Stimulated activated CD4-positive, alpha-beta T cell treated with anti-CD3 and anti-CD28 coated beads, Interleukin-2, amount 100 ng/mL, for 48 hours (primary cell): ENCODE measurements at places on chromosomes 7 and 10.

DNA sequence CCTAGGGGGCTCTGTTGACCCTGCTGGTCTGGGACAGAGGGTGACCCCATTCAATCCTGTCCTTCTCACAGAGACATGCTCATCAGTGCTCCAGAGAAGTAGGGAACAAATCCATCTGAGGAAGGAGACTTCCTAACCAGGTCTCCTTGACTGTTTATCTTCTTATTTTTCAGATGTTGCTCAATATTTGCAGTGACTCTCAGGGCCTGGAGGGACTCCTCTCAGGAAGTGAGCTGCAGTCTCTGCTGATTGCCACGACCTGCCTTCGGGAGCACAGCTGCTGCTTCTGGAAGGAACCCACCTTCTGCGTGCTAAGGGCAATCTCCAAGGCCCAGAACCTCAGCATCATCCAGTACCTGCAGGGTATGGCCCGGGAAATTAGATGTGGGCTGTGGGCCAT, 41.0 kb downstream of the WDFY4 start:
- no peak for DNase-seq

GRCh38 chr10:18214691-18215563, 74.7 kb downstream of the CACNB2 start:
- DNase-seq = peak; percentile 7

GRCh38 chr7:28570970-28571288, 158.6 kb downstream of the CREB5 start:
- no peak for DNase-seq

DNA sequence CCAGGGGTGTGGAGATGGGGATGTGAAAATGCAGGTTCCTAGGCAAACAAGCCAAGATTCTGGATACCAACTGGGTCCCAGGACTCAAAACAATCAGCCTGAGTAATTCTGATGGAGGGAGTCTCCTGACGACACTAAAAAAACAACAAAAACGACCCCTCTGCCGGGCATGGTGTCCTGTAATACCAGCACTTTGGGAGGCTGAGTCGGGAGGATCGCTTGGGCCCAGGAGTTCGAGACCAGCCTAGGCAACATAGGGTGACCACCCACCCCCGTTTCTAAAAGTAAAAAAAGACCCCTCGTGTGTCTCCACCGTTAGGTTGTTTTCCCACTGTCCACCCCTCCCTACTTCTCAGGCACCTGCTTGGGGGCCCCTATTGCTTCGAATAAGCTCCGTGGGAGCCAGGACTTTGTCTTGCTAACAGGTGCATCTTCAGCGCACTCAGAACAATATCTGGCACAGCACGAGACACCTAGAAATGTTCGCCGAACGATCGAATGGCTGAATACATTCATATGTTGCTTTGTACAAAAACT, 743 bp upstream of the NRF1 start:
- DNase-seq = peak; percentile 10

- DNase-seq = no peak
These were observed 2.9 kb upstream of the ZNF467 start for GRCh38 chr7:149776289-149776688.

GRCh38 chr10:78715435-78715834, 353.3 kb upstream of the ZMIZ1 start:
- DNase-seq = no peak

DNA sequence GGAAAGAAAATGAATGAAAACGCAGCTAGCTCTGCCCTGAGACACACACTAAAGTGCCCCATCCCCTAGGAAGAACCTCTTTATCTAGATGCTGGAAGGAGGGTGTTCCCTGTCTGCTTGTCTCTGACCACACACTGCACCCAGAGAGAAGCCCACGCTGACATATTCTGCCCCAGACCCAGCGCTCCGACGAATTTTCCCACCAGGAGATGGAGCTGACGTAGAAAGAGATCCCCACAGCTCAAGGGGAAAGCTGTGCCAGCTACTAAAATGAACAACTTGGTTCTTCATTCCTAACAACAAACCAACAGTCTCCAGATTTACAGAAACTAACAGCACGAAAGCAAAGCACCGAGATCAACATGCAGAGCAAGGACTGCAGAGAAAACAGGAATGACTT, 73.3 kb downstream of the KIAA1549 start:
- no peak for DNase-seq

DNA sequence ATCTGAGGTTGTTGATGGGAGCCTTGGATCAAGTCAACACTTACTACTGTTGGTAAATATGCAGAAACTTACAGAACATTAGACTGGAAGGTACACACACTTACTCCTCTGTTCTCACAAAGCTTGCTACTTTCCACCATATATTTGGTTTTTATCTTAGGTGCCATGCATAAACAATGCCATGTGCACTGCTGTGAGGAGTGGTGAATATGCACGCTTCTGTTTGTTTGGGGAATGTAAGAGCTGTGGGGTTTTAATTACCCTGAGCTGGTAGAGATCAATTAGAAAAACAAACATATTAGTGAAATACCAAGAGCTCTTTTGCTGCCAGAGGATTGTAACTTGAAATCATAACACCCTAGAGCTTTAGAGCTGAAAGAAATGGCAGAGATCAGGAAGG, 79.8 kb upstream of the ARID5B start:
- DNase-seq = no peak

GRCh38 chr7:98685541-98685940, 68.5 kb downstream of the NPTX2 start:
- no peak for DNase-seq

DNA sequence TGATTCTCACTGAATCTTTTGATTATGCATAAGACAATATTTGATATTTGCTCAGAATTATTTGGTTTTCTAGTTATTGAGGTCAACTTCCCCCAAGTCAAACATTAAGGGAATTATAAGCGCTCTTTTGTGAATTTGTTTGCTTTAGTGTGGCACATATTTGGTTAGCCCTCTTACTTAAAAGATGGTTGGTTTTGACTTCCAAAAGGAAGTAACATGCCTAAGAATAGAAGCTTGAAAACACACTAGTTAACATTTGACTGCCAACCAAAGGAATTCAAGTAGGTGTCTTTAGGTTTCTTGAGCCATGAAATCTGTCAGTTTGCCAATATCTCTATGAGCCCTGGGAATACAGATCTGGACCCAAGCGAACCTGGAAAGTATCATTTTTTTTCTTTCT, 24.9 kb downstream of the STEAP4 start:
- no peak for DNase-seq

DNA sequence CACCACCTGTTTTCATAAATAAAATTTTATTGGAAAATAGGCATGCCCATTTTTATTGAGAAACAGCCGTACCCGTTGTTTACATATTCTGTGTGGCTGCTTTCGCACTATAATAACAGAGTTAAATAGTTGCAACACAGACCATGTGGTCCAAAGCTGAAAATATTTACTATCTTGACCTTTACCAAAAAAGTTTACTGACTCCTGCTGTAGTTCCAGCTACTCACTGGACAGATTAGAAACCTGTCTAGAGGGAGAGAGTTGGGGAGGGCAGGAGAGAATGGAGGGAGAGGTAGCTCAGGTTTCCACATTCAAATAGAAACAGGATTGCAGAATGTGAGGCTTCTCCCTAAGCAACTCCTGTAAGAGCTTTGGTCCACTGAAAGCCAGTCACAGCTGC, 55.1 kb upstream of the GLCCI1 start:
- DNase-seq = no peak

- DNase-seq = peak; percentile 77
These were observed 26.5 kb downstream of the NUB1 start for GRCh38 chr7:151368136-151368571.

- DNase-seq = no peak
These were observed 38.8 kb upstream of the ANTXRL start for GRCh38 chr10:46247808-46248569.

- DNase-seq = no peak
These were observed 93.5 kb upstream of the PPP1R9A start for GRCh38 chr7:94813917-94814316.

- no peak for DNase-seq
These were observed 65.2 kb downstream of the DKK1 start for GRCh38 chr10:52379287-52379686.

- DNase-seq = no peak
These were observed 80.1 kb downstream of the EMX2 start for GRCh38 chr10:117622471-117623184.

- DNase-seq = no peak
These were observed 144.7 kb upstream of the LYZL1 start for GRCh38 chr10:29144126-29144525.

GRCh38 chr10:102119417-102120141, 589 bp downstream of the LDB1 start:
- peak; percentile 42 for DNase-seq

DNA sequence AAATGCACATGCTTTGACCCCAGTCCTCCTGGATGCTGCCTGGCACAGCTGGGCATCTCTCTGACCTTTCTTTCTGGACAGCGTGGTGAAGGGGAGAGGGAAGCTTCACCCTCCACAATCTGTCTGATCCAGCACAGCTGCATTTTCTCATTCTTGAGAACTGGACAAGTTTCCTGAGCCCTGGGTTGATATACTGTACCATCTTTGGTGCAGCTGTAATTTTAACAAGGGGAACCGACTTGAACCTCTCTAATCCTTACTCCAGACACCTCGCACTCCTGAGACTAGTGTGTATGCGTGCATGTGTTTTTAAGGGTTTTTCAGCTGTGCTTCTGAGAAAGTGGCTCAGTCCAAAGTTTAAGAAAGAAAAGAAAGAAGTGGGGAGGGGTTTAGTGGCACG, 655.7 kb downstream of the INHBA start:
- no peak for DNase-seq

DNA sequence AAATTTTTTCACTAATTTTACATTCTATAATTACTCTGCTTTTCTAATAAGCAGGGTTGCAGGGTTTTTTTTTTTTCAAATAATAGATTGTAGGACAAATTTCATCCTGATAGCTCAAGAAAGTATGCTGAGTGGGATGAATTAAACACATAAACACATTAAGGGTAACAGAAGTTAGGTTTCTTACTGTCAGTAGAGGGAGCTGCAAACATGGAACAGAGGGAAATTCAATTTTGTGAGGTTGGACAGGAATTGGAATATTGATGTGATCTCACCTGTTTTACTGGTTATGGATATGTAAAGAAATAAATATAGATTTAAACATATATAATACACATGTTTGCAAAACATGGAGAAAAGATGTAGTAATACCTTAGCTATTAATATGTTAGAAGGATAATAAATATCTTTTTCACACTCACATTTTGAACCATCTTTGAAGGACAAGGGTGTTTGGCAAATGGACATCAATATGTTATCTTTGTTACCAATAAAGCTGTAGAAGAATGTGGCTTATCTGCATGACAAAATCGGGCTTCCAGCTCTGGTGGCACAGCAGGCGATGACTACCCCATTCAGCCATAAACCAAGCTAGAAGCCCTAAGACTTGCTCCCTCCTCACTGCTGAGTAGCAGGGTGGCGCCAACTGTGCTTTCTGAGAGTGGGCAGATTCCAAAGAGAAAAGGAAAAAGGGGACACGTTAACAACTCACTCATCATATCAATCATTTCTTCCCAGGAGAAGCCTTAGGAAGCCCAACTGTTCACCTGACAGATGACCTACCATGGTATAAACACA, 1257.4 kb downstream of the GATA3 start:
- no peak for DNase-seq

GRCh38 chr10:74187237-74187636, 36.2 kb downstream of the ADK start:
- no peak for DNase-seq

DNA sequence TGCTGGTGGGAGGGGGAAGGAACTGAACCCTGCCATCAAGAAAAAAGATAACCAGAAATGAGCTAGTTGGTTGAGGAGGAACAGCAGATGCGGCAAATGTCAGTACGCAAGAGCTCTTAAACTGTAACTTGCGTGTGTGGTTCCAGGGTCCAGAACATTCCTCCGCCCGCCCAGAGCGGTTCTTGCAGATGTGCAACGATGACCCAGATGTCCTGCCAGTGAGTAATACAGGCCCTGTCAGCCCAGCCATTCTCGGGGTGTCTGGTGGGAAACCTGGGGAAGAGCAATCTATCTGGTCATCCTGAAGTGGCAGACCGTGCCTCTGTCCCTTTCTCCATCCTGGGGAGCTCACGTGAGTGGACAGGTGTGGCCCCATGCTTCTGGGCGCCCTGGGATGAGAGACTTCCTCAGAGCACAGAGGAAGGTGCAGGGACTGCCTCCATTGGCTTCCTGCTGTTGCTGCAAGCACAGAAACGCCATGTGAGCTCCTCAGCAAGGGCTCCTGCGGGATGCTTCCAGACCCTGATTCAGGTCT, 50.5 kb upstream of the ZMIZ2 start:
- DNase-seq = no peak
